NCI-H1092 (cell line): ENCODE measurements at places on chromosomes 13 and 19.
A peak's percentile ranks its signal among the peaks of the same experiment; 100 is the strongest.

- DNase-seq = no peak
These were observed 43.6 kb upstream of the SACS start for GRCh38 chr13:23477101-23477500.

DNA sequence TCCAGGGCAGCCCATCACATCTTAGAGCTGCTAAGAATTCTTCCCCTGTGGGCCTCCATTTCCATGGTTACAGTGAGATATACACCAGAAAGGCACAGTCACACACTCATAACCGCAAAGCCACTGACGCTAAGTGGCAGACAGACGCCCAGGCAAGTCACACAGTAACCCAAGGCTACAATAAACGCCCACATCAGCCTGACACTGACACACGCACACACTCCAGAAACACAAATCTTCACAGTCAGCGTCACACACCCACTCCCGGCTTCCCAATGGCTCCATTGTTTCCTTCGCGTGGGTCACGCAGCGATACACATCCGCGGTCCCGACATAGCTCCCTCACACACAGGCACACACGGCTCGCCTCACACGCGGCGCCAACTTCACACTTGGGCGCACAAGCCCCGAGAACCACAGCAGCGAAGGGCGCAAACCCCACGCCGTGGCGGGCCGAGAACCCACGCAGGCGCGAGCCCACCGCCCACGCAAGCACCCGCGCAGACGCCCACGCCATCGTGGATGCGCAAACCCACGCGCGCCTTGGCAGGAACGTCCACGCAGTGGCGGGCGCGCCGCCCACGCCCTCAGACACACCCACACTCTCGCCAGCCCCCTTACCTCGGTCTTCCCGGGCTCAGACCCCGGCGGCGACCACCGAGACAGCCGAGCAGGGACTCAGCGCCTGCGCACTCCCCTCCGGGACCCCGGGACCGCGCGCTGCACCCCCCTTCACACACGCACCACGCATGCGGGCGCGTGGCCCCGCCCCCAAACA, at the start of gene ZNF667:
Gene ZNF667 (minus strand): TSS at position 695 of the 778 bp plus-strand sequence. CDS start 14,975 bp downstream, outside the sequence.
- no peak for DNase-seq

GRCh38 chr19:12544401-12544876, 6.8 kb downstream of the ZNF564 start:
- no peak for DNase-seq

DNA sequence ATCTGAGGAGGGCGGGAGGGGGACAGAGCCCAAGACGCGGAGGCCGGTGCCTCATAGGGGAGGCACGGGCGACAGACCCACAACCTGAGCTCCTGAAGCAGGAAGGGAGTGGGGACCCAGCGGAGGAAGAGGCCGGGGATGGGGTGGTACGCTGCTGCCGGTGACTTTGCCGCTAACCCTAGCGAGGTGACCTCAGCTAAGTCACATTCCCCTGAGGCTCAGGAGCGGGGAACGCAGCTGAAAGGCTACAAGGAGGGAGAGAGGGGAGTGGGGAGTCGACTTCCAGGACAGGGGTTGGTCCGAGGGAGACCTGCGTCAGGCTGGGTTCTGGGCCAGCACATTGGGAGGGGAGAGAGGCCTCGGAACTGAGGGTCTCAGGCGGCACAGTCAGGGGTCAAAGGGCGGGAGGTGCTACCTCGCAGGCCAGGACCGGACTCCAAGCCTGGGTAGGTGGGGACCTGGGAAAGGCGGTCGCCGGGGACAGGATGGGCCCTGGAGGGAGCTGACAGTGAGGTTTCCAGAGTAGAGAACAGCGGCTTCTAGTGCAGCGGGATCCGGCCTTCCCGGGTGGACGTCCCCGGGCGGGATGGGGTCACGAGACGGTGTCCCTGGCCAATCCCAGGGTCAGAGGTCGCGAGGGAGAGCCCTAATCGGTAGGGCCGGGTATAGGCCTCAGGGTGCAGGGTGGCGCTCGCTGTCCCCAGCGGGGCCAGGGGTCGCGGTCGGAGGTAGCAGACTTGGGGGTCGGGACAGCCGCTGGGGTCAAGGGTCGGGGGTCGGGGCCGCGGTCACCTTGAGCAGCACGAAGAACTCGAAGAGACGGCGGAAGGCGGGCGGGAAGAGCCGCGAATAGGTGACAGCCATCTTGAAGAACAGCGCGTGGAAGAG, 699 bp downstream of the TMEM259 start:
- DNase-seq = no peak

DNA sequence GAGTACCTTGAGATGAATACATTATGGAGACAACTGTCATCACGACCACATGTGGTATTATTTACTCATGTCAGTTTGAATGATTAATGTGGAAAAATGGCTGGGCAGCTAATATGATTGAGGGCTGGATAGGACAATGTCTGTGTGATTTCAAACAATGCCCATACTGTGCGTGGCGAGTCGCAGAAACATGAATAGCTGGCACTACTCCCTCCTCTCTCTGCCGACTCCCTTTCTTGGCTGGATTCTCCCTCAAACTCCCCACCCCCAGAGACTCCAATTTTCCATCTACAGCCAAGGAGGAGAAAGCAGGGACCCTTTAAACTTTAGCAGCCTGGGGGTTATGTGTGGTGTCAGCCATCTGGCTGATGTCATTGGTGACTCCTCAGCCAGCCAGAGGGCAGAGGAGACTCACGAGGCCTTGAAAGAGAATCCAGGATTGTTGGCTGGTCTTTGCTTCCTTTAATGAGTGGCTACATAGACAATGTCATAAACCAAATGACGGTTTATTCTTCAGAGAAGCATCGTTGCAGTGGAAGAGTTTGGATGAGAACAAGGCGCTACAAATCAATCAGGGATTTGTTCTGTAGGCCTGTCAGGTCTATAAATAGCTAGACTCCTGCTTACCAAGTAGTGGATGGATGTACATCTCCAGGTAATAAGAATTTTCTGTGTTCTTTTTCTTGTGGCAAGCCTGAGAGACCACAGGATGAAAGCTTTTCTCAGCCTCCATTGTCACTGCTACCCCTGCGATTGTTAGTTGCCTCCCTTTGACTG, 165.6 kb downstream of the DLEU7 start:
- DNase-seq = no peak

GRCh38 chr13:112683581-112683980, 6.3 kb upstream of the ATP11A start:
- no peak for DNase-seq

- no peak for DNase-seq
These were observed 7.7 kb upstream of the CSNK1G2 start for GRCh38 chr19:1933244-1933643.

DNA sequence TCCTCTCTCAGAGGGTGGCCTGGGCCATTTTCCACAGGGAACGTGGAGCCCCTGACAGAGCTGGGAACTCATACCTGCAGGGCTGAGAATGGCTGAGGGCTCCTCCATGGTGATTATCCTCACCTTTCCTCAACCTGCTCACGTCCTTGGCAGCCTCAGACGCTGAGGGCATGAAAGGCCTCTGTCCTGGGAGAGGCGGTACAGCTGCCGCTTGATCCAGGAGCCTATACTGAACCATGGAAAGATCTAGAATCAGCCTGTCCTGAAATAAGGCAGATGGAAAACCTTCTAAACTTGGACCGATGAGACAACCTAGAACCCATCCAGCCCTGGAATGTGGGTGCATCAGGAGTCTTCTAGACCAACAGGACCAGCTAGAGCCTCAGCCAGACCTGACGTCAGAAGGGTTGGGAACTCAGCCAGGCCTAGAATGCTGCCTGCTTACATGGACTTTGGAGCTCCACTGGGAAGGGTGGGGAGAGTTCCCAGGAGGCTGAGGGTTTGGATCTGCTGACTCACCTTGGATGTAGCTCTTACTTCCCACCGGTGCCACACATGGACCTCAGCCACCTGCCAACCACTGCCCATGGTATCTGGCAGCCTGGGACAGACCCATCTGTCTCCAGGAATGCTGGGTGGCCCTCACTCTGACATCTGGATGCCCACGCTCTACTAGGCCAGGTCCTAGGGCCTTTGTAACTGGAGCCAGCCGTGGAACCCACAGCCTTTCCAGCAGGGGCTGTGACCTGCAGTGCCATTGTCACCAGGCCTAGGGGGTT, 7.5 kb downstream of the KCTD15 start:
- no peak for DNase-seq

- no peak for DNase-seq
These were observed 917 bp downstream of the SPC24 start for GRCh38 chr19:11154683-11155047.

DNA sequence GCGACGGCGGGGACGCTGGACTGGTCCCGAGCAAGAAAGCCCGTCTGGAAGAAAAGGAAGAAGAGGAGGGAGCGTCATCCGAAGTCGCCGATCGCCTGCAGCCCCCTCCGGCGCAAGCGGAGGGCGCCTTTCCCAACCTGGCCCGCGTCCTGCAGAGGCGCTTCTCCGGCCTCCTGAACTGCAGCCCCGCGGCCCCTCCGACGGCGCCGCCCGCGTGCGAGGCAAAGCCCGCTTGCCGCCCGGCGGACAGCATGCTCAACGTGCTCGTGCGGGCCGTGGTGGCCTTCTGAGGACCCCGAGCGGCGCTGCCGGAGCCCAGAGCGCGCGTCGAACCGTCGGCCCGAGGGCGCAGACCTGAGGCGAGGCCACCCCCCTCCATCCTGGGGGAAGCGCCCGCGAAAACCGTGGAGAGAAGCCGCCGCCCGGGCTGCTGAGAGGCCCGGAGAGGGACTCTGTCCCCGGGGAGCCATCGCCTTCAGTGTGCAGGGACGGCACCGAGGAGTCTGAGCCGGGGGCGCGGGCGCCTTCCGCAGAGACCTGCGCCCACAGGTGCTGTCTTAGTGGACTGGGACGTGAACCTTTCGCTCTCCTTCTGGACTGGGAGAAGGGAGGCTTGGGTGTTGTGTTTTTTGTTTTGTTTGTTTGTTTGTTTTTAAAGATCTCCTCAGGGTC, 3.5 kb downstream of the IER2 start:
- peak; percentile 50 for DNase-seq

- peak; percentile 33 for DNase-seq
These were observed 50.4 kb downstream of the RASA3 start for GRCh38 chr13:114081761-114082681.

DNA sequence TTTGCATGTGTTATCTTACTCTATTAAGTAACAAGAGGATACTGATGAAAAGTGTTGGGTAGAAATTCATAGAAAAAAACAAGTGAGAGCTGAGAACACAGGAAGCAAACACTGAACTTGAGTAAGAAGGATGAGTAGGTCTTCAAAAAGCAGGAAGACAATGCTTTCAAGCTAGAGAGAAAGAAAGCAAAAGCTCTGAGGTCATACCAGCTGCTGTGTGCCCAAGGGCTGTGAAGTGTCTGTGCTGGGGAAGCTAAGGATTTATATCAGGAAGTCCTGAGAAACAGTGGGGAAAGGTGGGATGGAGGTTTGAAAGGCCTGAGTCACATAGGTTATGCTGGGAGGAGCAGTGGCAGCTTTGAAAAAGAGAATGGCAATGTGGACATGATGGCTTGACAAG, 145.5 kb upstream of the MAB21L1 start:
- DNase-seq = no peak

GRCh38 chr19:38270587-38271167, 6.3 kb downstream of the SPINT2 start:
- no peak for DNase-seq

DNA sequence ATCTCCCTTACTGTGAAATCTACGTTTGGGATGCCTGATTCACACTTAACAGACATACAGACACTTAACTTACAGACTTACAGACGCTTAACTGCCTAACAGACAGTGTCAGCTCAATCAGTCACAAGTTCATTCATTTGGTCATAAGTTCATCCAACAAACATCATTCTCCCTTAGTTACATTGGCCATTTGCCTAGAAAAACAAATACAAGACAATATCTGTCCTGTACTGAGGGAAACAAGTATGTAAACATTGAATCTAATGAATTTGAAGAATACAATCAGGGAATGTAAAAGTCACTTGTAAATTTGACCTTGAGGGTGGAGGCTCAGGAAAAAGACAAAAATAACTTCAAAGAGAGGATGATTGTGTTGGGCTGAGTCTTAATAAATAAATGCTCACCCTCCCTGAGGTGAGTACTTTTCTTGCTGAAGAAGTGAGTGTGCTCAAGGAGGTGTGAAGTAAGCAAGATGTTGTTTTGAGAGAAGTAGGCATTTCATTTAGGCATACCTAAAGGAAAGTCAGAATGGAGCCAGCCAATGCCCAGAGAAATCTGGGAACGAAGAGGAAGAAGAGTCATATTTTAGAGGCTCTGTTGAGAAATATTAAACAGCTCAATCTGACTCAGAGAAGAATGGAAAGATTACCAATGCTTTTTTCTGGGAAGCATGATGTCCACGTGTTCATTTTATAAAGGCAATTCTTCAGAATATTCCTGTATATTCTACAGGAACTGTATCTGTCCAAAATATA, 958.4 kb upstream of the SLC10A2 start:
- DNase-seq = no peak

GRCh38 chr13:65966991-65967451, 1263.1 kb downstream of the PCDH9 start:
- no peak for DNase-seq

- DNase-seq = no peak
These were observed 9.6 kb downstream of the C19orf18 start for GRCh38 chr19:57964761-57965160.

- DNase-seq = no peak
These were observed 446.4 kb downstream of the GPC6 start for GRCh38 chr13:93672996-93673395.

DNA sequence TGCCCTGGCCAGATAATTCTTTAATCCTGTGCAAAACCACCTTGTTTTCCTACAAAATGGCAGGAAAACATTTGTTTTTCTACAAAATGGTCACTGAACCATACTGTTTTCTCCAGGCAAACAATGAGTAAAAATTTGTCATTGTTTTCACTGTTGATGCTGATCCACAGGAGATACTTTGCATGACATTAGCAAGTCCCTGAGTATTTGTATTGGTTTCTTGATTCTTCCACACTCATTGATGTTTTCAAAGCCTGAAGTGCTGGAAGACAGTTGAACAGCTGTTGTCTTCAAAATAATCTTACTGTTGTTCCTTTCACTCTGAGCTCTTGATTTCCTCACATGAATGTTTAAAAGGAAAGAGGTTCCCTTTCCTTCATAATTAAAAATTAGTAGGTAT, 123.1 kb upstream of the HTR2A start:
- DNase-seq = no peak

DNA sequence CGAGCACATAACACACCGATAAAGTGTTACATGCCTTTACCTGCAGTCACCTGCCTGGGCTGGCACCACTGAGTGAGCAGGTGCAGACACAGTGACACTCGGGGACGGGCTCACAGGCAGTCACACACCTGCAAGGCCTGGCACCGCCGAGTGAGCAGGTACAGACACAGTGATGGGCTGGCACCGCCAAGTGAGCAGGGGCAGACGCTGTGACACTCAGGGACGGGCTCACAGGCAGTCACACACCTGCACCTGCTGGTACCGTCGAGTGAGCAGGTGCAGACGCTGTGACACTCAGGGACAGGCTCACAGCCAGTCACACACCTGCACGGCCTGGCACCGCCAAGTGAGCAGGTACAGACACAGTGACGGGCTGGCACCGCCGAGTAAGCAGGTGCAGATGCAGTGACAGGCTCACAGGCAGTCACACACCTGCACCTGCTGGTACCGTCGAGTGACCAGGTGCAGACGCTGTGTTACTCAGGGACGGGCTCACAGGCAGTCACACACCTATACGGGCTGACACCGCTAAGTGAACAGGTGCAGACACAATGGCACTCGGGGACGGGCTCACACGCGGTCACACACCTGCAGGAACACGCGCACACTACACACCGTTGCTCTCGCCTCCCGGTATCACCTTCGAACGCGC, 470 bp downstream of the ZNF835 start:
- DNase-seq = no peak

- no peak for DNase-seq
These were observed 1872.9 kb upstream of the PCDH20 start for GRCh38 chr13:63288576-63288975.
